ENCODE measurements at places on chromosomes 11 and 22.
A peak's percentile ranks its signal among the peaks of the same experiment; 100 is the strongest.

- no peak for DNase-seq
Measured at GRCh38 chr11:107042748-107043147, 24.5 kb upstream of the GUCY1A2 start.

- no peak for DNase-seq
Measured at GRCh38 chr22:19287076-19287707, 4.3 kb downstream of the CLTCL1 start.

GRCh38 chr11:1570531-1570895 lies 1.6 kb downstream of the DUSP8 start:
- DNase-seq, result no peak

- DNase-seq, result no peak
Measured at GRCh38 chr11:44397586-44398178, 87.7 kb upstream of the ALX4 start.

- no peak for DNase-seq
Measured at GRCh38 chr22:48659404-48659996, 1168.2 kb downstream of the BRD1 start.

- DNase-seq, result no peak
Measured at GRCh38 chr22:17888439-17888838, 114.2 kb upstream of the BID start.

DNA sequence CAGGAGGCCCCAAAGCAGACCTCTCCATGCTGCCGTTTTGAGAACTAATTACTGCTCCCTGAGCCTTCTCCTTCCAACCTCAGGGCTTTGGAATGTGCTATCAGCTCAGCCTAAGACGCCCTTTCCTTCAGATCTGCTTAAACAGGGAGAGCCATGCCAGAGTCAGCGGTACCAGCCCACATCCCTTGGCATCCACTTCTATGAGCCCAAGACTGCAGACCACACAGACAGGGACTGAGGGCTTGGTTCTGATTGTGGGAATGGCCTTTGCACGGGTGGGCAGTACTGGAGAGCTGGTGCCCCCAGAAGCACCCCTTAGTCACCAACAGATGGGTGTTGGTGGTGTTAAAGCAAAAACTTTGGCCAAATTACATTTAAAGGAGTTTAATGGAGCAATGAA lies 146.5 kb downstream of the TTC17 start:
- DNase-seq, result no peak

DNA sequence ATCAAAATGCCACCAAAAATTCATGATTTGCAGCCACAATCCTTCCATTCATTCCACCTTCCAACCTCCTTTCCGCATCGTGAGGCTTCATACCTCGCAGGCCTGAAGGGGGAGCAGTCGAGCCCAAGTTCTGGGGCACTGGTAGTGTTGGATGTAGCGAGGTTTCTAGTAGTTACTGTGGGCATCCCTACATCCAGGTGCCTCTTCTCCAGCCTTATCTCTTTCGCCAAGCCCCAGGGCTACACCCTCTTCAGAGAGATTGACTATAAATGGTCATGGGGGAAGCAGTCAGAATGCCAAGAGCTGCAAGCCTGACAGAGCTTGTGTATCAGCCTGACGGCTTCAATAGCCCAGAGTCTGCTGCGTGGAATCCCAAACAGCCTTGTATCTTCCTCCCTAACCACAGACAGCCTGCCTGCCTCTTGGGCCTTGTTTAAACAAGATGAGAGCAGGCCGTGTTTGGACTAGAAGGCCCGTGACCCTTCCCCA lies 28.9 kb downstream of the CLMP start:
- peak; percentile 87 for DNase-seq

- peak; percentile 62 for DNase-seq
Measured at GRCh38 chr11:69637941-69638871, 2.8 kb upstream of the CCND1 start.

DNA sequence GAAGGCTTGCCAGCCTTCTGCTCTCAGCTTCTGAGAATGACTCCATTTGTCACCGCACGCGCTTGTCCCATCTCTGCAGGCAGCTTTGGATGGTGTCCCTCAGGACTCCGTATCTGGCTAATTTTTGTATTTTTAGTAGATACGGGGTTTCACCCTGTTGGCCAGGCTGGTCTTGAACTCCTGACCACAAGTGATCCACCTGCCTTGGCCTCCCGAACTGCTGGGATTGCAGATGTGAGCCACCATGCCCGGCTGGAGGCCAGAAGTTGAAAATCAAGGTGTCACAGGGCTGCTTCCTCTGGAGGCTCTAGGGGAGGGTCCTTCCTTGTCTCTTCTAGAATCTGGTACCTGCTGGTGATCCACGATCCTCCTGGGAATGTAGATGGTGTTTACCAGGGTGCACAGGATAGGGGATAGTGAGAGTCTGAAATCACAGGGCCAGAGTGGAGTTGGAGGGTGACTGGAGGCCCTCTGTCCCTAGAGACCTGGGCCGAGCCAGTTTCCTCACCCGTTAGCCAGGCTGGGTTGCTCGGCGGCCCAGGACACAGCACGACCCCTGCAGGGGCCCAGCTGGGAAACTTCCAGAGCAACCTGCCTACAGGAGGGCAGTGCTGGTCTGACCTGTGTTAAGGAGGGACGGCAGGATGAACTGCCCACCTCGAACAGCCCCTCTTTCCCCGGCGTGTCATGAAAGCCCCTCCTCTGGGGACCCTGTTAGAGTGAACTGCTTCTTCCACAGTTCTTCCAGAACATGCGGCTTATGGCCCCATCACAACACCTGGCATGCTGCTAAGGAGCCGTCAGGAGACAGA lies 48.9 kb upstream of the SHANK2 start:
- no peak for DNase-seq

DNA sequence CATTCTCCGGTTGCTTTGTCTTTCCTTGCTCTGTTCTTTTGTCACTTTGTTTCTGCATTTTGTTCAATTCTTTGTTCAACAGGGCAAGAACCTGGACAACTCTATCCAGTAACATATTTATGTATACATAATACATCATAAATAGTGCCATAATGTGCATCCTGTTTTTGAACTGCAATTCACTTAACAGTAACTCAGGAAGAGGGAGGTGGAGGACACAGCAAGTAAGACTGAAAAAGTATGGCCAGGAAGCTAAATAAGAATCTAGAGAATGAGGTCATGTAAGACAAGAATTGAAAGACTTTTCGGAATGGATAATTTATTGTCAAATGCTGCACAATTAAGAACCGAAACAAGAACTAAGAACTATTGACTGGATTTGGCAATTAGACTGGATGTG lies 29.2 kb upstream of the CHORDC1 start:
- DNase-seq, result no peak

- no peak for DNase-seq
Measured at GRCh38 chr22:24816806-24817205, 10.8 kb downstream of the SGSM1 start.

GRCh38 chr11:114864896-114865295 lies 186.6 kb downstream of the NXPE2 start:
- DNase-seq, result no peak

DNA sequence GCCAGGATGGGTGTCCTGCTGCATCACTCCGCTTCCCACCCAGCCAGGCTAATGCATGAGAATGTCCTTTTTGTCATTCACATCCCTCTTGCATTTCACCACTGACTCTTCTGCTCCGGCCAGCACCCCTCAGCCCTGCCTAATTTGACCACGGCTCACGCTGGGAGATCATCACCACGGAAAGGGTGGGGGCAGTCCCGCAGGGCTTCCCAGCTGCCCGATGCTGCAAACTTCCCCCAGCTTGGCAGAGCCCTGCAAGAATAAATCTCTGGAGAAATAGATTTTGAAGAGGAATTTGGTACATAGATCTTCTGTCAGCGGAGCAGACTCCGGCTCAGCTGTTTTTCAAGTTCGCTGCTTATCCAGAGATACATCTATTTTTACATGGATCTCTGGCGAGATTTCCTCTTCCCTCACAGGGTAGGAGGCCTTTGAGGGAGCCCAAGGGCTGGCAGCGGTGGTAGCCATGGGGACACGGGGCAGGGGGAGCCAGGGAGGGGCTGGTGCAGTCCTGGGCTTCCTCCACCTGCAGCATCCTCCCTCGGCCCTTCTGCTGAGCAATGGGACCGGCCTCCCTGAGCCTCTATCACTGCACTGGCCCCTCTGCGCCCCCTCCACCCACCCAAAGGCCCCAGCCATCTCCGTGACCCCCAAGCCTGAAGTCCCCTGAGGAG lies 62.6 kb downstream of the BUD13 start:
- DNase-seq, result no peak

DNA sequence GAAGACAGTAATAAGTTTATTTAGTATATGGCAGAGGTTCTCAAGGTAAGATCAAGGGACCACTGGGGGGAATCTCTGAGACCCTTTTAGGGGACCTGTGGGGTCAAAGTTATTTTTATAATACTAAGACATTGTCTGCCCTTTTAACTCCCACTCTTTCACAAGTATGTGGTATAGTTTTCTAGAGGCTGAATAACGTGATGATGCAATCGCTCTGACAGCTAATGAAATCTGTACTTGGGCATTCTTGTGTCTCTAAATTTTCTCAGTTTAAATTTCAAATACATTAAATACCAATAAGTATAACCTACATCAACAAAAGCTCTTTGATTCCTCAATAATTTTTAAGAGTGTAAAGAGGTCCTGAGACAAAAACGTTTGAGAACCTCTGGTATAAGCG lies 147.9 kb downstream of the ATG16L2 start:
- DNase-seq, result peak; percentile 67

DNA sequence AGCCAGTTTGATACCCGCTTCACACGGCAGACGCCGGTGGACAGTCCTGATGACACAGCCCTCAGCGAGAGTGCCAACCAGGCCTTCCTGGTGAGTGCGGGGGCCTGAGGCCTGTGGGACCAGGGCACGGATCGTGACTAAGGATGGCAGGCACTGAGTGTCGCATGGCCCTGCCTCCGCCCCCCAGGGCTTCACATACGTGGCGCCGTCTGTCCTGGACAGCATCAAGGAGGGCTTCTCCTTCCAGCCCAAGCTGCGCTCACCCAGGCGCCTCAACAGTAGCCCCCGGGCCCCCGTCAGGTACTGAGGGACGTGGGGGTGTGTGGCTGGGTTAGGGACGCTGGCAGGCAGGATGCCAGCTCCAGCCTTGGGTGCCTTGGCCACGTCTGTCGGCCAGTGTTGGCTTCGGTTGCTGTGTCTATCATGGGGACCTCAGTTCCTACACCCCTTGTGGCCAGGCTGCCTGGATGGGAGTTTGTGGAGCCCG lies 3.0 kb downstream of the PTPRCAP start:
- no peak for DNase-seq

- no peak for DNase-seq
Measured at GRCh38 chr11:105648762-105649161, 38.9 kb downstream of the GRIA4 start.

DNA sequence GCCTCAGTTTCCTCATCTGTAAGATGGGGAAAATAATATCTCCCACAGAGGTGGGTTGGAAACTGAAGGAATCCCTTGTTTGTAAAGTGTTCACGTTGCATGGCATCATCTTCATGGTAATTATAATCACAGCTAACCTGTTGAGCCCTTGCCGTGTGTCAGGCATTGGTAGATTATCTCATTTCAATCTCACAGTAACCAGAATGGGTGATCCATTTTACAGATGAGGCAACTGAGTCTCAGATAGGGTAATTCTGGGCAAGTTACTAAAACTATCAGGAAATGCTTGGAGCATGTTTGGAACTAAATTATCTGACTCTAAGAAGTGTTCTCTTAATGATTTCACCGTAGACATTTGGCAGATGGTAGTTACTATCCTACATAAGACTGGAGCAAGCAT lies 109.4 kb downstream of the NAV2 start:
- DNase-seq, result no peak

- peak; percentile 78 for DNase-seq
Measured at GRCh38 chr11:38169286-38169685, 1571.2 kb upstream of the RAG2 start.

GRCh38 chr11:70867281-70868047 lies 384.9 kb downstream of the SHANK2 start:
- no peak for DNase-seq

GRCh38 chr11:128981254-128981653 lies 38.6 kb upstream of the TP53AIP1 start:
- DNase-seq, result no peak

GRCh38 chr11:99937330-99937729 lies 749.8 kb upstream of the ARHGAP42 start:
- no peak for DNase-seq

DNA sequence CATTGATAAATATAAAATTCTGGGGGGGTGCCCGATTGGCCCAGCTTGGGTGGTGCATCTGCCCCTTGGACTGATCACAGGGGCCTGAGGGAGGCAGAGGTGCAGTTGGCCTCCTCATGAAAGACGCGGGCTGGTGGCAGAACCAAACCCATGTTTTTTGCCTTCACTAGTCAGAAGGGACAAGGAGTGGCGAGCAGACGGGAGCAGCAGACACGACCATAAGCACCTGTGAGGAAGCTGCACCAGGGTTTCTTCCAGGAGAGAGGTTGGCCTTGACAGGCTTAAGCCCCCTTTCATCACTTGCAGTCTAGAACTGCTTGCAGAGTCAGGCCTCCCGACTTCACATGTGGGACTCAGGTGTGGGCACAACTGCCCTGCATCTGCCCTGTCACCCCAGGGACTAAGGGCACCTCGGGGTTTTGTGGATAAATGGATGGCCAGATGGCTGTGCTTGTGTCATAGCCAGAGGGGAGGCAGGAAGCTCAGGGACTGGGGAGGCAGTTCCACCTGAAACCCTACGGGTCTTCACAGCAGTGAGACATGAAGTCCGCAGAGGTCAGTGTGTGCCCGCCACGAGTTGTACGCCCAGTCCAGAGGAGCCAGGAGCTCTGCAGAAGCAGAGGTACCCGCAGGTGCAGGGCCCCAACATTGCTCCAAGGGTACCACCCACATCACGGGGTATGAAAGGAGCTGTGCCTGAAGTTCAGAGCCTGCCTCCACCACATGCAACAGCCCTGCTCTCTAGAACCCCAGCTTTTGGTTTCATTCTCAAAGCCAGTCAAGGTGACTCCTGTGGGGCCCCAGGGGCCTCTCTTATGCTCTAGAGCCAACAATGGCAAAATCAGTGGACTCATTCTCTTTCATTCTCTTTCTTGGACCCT lies 18.2 kb upstream of the SYT13 start:
- DNase-seq, result no peak

GRCh38 chr22:30832407-30832987 lies 136.1 kb downstream of the MORC2 start:
- DNase-seq, result no peak

DNA sequence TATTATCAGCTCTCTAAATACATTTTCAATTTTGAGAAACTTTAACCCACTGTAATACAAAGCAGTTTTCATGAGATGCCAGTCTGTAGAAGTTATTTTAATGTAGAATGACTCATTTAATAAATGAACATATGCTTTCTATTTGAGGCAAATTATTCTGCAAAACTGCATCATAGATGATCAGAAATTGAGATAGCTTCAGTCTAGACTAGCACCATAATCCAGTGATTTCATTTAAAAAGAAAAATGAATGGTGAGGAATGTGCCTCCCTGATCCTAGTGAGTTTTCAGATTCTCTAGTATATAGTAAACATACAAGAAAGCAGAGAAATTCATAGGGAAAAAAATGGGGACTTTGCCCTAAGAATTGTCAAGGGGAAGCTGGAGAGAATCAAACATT lies 66.1 kb downstream of the OR5AK2 start:
- DNase-seq, result no peak
